ENCODE measurements at places on chromosomes 7 and 10. TPM values are rescaled to one million over a fixed set of nuclear protein-coding genes. Genes with fewer than 3 reads are reported as not detected.
A peak's percentile ranks its signal among the peaks of the same experiment; 100 is the strongest.

- no peak for DNase-seq
Measured at GRCh38 chr10:79335470-79336235, 11.6 kb upstream of the PPIF start.

FXYD4 gene
- total RNA-seq, result not detected

DNA sequence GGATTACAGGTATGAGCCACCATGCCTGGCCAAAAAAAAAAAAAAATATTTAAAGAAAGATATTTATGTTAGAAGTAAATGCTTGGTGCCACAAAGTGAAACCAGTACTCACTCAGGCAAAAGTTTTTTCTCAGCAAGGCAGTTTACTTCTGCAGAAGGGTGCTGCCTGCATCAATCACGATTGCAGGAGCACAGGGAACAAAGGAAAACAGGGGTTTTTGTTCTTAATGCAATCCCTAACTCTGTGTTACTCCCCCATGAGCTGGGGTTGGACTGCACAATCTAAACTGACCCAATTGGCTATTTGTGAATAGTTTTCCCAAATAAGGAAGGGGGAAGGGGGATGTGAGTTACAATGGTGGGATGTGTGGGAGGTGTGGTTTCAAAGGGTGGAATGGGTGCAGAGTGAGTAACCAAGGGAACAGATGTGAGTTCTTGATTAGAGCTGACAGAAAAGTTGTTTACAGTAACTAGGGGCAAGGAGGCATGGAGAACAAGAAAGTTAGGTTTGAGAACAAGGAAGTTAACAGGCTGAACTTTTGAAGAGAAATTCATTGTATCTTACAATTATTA is 255.4 kb downstream of the TYW1 start:
- no peak for DNase-seq

- DNase-seq, result no peak
Measured at GRCh38 chr7:148877517-148877916, 6.6 kb downstream of the EZH2 start.

DNA sequence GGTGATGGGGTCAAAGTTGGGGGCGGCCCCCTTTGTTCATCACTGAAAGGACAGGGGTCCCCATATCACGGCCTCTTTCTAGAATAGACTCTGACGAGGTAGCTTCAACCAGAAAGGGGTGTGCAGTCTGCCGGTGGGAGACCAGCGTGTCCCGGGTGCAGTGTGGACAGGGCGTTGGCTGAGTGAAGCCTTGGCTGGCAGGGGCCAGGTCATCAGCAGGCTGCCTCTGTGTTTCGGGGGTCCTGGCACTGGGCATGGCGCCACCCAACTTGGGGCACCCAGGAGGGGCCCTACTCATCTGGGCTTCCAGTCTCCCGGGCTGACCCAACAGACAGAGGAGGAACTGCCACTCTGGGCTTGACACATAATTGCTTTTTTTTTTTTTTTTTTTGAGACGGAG is 3.5 kb upstream of the AMZ1 start:
- DNase-seq, result no peak

TMEM196 gene
- 0.13 TPM for total RNA-seq

- peak; percentile 63 for DNase-seq
Measured at GRCh38 chr7:47572094-47572445, 9.8 kb downstream of the TNS3 start.

GRCh38 chr7:36784991-36785940 is 61.0 kb upstream of the AOAH start:
- peak; percentile 40 for DNase-seq

- DNase-seq, result no peak
Measured at GRCh38 chr10:64010711-64011110, 489.5 kb downstream of the REEP3 start.

- no peak for DNase-seq
Measured at GRCh38 chr10:114346176-114347031, 57.9 kb downstream of the AFAP1L2 start.

FAM25C gene
- total RNA-seq, result not detected

- no peak for DNase-seq
Measured at GRCh38 chr10:73907841-73908517, 3.0 kb upstream of the PLAU start.

- no peak for DNase-seq
Measured at GRCh38 chr7:98203261-98203963, 7.8 kb upstream of the BHLHA15 start.

GRCh38 chr7:149885191-149886017 is 11.6 kb downstream of the ATP6V0E2 start:
- DNase-seq, result no peak

AKR1C8 gene
- total RNA-seq, result not detected

DNA sequence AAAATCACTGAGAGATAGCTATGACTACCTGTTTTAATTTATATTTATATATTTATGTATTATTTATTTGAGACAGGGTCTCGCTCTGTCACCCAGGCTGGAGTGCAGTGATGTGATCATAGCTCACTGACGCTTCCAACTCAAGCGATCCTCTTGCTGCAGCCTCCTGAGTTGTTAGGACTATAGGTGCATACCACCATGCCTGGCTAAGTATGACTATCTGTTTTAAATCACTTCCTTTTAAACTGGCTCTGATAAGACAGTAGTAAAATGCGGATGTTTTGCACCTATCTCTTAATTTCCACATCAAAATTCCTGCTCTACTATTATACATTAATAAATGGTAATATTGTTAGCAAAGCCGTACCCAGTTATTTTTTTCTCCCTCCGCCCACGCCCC is 41.8 kb downstream of the DNMBP start:
- no peak for DNase-seq

DNA sequence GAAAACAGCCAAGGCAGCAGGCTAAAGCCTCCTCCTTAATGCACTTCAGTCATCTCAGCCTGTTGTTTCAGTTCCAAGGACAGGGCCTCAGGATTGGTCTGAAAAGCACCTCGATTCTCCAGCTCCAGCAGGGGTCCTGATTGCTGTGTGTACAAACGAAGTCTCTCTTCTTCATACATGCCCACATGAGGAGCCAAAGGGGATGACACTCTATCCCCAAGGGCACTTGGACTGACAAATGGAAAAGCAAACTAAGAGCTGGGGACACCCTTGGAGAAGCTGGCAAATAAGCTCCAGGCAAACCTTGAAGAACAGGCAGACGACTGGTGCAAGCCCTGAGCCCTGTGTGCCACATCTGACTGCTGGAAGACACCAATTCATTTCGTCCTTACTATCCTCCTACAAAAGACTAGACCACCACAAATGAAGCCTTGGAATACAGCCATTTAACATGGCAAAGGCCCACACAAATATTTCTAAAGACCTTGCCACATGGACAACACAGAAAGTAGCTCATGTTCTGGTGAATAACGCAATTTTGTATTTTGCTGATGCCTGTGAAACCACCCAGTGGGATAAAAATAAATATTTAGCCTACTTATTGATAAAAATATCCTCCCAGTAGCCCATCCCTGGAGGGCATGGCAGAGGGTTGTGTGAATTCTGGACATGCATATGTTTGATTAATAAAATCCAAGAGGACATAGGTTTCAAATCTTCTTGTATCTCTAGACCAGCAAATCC is 61.9 kb downstream of the PARD3 start:
- DNase-seq, result no peak

NPFFR1 gene
- total RNA-seq, result 0.06 TPM

DNA sequence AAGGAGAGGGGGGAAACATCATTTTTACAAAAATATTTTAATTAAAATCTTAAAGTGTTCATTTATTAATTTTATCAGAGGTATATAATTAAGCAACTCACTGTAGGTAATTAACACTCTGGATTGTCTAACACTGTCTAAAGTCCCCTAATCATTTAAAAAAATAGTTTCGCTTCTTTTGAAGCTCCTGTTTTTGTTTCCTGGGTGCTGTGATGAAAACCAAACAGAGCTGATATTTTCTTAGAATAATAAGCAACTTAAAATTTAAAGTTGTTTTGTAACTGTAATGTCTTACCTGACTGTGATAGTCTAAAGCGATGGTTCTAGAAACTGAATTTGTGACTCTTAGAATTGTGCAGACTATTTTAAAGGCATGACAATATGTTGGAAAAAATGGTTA is 961.0 kb downstream of the GATA3 start:
- no peak for DNase-seq

OR9A2 gene
- not detected for total RNA-seq

DNA sequence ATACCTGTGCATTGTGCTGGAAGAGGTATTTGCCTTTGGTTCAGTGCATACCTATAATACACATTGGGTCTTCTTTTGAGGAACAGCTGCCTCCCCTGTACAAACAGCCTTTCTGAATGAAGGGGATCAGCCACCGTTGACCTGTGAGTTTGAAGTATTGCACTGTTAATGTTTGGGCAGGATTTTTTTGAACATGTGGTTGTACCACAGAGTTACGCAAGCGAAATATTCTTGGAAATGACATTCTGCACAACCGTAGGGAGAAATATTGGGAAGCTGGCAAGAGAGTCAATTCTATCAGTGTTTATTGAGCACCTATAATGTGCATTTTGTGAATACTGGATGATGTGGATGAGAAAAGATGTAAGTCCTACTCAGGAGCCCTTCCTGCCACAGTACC is 270.6 kb downstream of the AUTS2 start:
- DNase-seq, result no peak

DNA sequence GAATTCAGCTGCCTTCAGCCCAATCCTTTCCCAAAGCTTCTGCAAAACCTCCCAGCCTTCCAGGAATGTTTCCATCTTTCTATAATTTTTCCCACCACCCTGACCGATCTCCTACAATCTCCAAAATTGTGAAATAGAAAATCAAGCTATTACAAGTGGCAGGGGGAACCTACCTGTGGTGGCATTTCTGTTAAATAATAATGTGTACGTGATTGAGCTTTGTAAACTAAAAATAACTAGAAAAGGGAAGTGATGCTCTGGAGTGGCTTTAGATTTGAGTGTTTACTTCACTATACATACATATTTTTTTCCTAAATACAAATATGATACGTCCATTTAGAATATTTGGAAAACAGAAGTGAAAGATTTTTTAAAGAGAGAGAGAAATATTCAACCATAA is 593.6 kb downstream of the GRM8 start:
- no peak for DNase-seq

ZNF239 gene
- 1.5 TPM for total RNA-seq

SLC29A3 gene
- 6.4 TPM for total RNA-seq

DNA sequence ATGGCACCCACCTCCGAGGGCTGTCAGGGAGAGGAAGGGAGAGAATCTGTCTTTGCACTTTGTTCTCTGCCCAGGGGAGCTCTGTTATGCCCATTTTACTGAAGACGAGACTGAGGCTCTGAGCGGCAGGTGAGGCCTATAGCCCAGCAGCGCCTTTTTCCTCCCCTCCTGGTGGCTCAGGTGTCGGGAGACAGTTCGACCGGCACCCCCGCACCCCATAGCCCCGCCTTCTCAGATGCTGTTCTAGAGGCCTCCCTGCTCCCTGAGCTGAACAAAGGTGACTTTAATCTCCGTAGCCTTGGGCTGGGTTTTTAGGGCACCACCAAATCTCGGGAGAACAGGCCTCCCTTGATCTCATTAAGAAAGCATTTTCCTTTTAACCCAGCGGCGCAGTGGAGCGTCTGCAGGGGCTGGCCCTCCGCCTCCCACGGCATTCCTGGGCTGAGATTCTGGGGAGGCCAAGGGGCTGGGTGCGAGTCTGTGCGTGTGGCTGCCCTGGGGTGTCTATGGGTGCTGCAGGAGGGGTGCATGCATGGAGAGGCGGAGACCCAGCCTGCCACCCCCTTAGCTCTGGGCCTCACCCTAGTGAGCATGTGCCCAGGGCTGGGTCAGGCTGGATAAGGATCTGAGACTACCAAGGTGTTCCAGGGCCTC is 3.3 kb downstream of the LFNG start:
- DNase-seq, result peak; percentile 77

DNA sequence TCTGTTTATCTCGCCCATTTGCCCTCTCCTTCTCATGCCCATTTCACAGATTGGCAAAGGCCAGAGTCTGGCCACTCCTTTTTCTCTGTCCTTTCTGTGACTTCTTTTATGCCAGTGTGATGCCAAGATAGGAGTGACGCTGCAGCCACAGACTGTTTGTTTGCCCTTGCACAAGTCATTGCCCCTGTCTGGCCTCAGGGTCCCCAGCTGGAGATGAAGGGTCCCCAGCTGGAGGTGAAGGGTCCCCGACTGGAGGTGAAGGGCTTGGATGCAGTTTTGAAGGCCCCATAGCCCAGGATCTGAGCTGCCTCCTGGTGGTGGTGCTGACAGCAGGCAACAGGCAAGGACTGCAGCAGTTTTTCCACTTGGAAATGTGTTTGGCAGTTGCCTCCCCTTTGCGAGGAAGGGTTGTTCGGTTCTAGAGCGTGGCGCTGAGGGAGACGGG is 50.8 kb upstream of the SLC29A3 start:
- no peak for DNase-seq

SYCE1 gene
- 0.20 TPM for total RNA-seq

DNA sequence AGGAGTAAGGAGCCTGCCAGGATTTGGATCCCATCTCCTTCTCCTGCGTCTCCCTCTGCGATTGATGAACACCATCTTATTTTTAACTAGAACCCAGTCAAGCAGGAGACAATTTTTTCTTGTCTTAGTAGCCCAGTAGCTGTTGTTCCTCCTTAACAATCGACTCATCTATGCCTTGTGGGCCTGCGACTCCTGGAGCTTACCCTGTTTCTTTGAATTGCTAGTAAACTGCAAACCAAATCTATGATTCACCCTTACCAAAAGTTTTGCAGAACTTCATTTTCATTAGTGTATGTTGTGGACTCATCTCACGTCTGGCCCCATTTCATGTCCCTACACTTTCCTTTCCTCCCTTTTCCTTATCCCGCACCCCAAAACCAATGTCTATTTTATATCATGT is 37.7 kb downstream of the TRIL start:
- no peak for DNase-seq

GRCh38 chr10:90930971-90931871 is 10.3 kb upstream of the ANKRD1 start:
- DNase-seq, result no peak

COL17A1 gene
- 119 TPM for total RNA-seq

- DNase-seq, result no peak
Measured at GRCh38 chr7:89780291-89780690, 374.0 kb upstream of the STEAP1 start.

DNA sequence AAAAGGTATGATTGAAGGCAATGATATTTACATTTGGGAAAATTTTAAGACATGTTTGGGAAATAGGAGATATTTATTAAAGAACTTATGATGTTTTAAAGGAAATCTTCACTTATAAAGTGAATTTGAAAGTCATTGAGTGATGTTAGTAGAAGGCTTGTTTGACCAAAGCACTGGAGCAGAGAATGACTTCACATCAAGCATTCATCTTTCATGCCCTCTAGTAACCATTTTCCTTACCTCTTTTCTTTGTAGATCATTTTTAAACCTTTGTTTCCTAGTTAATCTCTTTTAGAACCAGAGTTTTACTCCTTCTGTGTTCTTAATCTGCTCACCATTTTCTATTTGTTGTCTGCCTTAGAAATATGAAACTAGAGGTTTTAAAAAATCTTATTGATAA is 111.3 kb upstream of the FOXP2 start:
- DNase-seq, result no peak

ACHE gene
- 20.9 TPM for total RNA-seq

GRCh38 chr7:34338961-34339526 is 319.0 kb upstream of the NPSR1 start:
- DNase-seq, result no peak
